GM23248 (cell line): ENCODE measurements at places on chromosomes 5 and 9. TPM values are rescaled to one million over a fixed set of nuclear protein-coding genes. Genes with fewer than 3 reads are reported as not detected.
A peak's percentile ranks its signal among the peaks of the same experiment; 100 is the strongest.

The SMIM33 gene
- not detected in 2 replicates for total RNA-seq

- DNase-seq, result peak; percentile 81
These were observed 17.4 kb downstream of the MARCHF3 start for GRCh38 chr5:127012916-127013315.

GRCh38 chr5:124599028-124599973, 147.1 kb downstream of the ZNF608 start:
- peak; percentile 51 for DNase-seq

The AQP7 gene
- total RNA-seq, result not detected in 2 replicates
